ENCODE measurements at places on chromosomes 2 and 18.

DNA sequence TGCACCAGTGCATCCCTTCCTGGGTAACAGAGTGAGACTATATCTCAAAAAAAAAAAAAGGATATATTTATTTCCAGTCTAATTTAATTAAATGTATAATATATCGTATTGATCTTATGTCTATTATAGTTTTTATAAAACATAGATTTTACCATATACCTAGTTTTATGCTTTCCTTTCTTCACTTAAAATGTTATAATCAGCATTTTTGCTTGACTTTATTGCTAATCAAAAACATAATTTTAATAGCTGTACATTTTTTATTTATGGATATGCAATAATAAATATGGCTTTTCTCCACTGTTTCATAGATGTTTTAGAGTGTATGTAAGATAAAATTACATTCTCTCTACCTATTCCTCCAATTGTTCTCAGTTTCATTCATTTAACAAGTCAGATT, 958.0 kb downstream of the EPHA4 start:
- no peak for DNase-seq

- DNase-seq, result no peak
Observed at GRCh38 chr2:83994633-83995179, 464.4 kb downstream of the SUCLG1 start.

DNA sequence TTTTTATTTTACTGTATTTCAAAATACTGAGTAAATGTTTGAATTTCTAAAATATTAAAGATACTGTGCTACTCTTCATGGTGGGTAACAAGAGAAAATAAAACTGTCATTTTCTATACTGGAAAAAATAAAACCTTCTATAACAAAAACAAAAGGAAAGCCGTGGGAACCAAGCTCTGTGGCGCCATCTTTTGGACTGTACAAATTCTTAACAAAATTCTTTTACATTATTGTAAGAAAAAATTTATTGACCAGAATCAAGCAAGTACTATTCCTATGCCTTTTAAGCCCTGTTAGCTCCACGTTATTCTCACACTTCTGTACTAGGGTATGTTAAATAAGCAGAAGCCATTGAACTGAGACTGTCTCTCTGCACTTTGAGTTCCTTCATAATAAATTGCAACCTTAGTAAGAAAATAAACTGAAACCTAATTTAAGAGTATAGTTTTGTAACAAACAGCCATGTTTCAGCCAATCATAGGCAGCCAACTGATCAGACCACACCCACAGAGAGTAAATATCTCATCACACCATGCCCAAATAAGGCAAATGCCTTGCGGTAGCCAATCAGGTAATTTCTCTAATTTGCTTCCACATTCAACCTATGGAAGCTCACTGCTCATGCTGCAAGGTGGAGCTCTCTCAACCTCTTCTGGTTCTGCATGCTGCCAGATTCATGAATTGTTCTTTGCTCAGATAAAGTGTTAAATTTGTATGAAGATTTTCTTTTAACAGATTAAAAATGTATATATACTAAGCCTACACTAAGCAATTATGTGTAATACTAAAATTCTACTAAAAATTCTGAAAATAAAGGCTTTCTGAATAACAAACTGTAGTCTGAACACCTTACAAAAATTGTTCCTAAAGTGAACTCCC, 42.2 kb downstream of the HIBCH start:
- DNase-seq, result peak; percentile 56

DNA sequence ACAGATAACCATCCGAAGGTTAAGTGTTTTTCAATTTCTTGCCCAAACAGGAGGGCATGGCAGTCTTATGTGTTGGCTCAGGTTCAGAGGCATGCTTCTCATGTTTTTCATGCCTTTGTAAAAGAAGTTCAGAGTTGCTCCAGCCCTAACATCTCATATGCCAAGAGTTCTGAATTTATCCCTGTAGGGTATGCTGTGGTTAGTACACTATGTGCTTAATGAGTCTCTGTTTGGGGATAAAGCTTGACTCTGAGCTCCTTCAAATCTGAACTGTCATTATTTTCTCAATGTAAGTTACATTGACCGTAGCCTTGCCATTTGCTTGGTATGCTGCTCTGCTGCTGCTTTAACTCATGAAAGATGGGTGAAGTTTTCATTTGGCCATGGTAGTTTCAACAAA, 67.9 kb upstream of the PNPT1 start:
- peak; percentile 82 for DNase-seq

GRCh38 chr2:218734190-218734975, 23.7 kb downstream of the TTLL4 start:
- no peak for DNase-seq
